ENCODE measurements at places on chromosomes 4 and X.

DNA sequence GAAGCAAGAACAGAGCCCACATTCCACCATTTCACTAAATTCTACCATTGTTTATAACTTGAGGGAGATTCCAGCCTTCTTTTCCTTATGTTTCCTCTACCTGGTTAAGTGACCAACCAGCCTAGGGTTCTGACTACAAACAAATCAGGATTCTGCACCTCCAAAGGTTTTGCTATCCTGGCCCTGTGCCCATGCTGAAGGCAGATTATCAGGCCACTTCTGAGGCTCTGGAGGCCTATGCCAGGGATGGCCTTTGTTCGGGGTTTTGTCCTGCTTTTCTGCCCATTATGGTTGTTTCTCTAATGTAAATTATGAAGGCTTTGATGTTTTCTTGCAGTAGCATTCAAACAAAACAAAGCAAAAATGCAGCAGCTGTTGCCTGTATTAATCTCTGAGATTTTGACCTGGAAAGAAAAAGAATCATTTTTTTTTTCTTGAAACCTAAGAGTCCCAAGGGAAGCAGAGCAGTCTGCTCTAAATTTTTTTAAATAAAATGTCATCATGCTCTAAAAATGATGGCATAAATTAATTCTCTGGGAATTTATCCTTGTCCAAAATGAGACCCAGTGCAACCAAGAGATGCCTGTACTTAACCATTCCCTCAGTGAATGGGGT, 55.6 kb downstream of the RNF150 start:
- no peak for DNase-seq

DNA sequence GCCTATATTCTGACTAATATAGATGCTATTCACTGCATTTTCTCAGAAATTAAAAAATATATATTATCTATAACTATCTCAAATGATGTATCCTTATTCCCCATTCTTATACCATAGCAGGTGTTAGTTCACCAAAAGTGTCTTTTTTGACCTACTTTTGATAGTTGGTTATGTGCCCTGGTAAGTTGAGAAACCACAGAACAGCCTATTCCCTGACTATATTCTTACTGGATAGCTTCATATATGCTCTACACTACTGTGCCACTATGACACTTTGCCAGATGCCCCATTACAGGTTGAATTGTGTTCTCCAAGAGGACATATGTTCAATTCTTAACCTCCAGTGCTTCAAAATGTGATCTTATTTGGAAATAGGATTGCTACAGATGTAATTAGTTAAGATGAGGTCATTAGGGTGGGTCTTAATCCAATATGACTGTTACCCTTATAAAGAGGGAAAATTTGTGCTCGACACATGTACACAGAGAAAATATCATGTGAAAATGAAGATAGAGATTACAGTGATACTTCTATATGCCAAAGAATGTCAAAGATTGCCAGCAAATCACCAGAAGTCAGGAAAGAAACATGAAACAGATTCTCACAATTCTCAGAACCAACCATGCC, 76.1 kb downstream of the LRBA start:
- DNase-seq = no peak

GRCh38 chrX:22139822-22140221, 107.7 kb downstream of the PHEX start:
- DNase-seq = no peak

GRCh38 chr4:152735396-152735859, 44.1 kb downstream of the TIGD4 start:
- no peak for DNase-seq

DNA sequence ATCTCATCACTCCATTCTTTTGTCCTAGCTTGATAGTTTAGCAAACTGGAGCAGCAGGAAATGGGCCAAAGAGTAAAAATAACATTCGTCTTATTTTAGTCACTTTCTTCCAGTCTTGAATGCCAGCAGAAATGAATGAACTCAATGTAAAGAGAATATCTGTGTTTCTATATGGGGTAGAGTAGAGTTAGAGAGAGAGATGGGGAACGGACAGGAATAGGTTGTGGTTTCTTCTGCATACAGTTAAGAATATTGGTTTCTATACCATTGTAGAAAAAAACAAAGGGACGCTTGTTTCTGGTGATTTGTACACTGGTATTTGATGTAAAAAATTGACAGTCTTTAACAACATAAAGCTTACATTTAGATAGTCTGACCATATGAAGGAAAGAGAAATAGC, 8.9 kb downstream of the GPR174 start:
- DNase-seq = no peak

DNA sequence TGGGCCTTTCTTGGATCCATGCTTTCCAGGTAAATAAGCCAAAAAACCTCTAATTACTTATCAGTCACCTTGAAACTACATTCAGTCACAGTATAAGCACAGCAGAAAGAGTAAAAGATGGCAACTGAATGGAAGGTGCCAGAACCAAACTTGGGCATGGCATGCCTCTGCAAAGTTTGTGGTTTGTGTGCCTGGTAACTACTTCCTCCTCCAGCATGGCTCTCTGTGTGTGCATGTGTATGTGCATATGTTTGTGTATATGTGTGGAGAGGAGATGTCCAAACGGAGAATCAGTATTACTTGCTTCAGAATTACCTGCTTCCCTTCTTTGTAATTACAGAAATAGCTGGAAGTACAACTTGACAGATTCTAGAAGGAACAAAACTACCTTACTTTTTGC, 67.5 kb downstream of the AGTR2 start:
- DNase-seq = no peak

DNA sequence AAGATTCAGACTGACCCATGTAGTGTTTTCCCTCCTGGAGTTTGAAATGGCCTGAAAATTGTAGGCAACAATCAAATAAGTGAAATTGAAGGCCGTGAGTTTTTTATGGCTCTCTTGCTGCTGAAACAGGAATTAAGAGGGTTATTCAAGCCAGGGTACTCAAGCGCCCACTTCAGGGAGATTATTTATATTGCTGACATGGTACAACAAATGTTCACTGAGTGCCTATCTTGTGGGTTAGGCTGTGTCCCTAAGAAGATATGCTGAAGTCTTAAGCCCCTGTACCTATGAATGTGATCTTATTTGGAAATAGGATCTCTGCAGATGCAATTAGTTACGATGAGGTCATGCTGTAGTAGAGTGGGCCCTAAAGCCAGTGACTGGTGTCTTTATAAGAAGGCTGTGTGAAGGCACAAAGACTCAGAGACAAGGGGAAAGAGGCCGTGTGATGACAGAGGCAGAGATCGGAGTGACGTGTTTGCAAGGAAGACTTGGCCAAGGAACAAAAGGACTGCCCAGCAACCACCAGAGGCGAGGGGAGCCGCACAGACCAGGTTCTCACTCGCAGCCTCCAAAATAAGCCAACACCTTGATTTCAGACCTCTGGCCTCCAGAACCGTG, 72.9 kb downstream of the MED28 start:
- DNase-seq = no peak

- no peak for DNase-seq
Measured at GRCh38 chr4:137641544-137641943, 109.2 kb upstream of the PCDH18 start.

Data from BJ (cell line).